ENCODE measurements at places on chromosomes 6 and 20.
A peak's percentile ranks its signal among the peaks of the same experiment; 100 is the strongest.

- no peak for DNase-seq
Measured at GRCh38 chr6:112760831-112761230, 413.7 kb downstream of the RFPL4B start.

DNA sequence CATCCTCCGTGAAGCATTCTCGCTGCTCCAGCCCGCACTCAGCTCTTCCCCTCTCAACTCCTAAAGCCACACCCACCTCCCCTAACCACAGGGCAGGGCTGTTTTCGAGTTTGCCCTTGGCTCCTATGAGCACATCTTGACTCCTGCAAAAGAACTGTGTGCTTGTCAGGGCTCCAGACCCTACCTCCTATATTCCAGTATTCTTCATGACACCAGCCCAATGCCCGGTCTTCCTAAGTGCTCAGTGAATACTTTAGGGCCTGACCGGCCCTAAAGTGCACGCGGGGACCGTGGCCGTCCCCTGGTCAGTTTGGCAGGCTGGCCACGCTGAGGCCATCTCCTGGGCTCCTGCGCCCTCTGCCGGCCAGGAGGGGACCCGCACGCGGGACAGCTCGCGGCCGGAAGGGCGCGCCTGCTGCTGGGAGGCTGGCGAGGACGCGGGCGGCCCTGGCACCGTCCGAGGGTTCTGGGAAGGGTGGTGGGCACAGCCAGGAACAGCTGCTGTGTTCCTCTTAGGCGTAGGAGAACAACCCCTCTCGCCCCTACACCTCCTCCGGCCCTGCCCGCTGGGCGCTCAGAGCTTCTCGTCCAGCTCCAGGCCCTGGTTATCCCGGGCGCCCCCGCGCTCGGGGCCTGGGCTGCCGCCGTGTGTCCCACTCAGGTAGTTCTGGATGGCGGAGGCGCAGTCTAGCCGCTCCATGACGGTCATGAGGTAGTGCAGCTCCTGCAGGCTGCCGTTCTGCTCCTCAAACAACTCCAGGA, 11.0 kb downstream of the UNC5CL start:
- DNase-seq, result peak; percentile 18

DNA sequence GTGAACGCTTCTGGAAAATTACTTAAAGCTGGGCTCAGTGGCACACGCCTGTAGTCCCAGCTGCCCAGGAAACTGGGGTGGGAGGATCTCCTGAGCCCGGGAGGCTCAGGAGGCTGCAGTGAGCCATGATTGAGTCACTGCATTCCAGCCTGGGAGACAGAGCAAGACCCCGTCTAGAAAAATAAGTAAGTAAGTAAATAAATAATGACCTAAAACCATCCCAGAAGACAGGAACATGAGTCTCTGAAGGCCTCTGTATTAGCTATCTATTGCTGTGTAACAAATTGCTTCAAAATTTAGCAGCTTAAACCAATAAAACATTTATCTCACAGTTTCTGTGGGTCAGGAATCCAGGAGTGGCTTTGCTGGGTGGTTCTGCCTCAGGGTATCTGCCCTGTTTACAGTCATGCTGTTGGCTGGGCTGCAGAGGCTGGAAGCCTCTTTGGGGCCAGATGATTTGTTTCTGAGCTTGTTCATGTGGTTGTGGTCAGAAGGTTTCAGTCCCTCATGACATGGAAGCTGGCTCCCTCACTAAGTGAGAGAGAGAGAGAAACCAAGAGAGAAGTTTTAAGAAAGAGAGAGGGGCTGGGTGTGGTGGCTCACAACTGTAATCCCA, 48.4 kb upstream of the NCOA3 start:
- DNase-seq, result peak; percentile 68

DNA sequence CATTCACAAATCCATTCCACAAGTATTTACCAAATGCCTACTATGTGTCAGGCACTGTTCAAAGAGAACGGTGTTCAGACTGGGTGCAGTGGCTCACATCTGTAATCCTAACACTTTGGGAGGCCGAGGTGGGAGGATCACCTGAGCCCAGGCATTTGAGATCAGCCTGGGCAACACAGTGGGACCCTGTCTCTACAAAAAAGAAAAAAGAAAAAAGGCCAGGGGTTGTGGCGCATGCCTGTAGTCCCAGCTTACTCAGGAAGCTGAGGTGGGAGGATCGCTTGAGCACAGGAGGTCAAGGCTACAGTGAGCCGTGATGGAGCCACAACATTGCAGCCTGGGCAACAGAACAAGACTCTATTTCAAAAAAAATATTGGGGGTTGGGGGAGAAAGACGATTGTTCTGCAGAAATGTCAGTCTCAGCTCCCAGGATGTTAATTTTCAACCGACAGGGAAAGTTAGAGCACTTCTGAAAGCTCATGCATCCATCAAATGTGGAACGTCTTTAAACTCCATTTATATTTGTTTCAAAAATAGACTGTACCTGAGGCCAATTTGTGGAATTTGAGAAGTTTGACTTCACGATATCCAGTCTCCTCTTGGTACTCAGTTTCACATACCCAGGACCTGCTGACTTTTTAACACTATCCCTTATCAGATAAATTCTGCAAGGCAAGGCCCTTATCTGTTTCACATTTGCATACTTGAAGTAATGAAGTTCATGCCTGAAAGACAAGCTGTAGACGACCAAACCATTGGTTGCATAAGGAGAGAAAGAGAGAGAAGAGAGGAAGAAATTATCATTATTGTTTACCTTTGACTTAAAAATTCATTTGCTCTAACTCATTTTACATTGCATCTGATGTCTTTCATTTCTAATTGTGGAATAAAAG, 14.8 kb upstream of the BTN3A2 start:
- DNase-seq, result no peak

- DNase-seq, result no peak
Measured at GRCh38 chr6:139753198-139753861, 378.9 kb upstream of the CITED2 start.

- no peak for DNase-seq
Measured at GRCh38 chr6:84362193-84362821, 134.9 kb upstream of the CEP162 start.

DNA sequence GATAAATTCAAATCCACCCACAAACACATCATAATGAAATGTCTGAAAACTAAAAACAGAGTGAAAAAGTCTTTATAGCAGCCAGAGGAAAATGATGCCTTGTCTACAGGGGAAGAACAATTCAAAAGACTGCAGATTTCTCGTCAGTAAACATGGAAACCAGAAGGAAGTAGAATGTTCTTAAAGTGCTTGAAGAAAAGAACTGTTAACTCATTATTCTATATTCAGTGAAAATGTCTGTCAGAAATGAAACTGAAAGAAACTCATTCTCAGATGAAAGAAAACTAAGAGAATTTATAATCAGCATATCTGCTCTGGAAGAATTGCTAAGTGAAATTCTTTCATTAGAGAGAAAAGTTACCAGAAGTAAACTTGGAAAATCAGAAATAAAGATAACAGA, 416.1 kb downstream of the TBC1D32 start:
- DNase-seq, result no peak
